ENCODE measurements at places on chromosomes 16 and 17.

DNA sequence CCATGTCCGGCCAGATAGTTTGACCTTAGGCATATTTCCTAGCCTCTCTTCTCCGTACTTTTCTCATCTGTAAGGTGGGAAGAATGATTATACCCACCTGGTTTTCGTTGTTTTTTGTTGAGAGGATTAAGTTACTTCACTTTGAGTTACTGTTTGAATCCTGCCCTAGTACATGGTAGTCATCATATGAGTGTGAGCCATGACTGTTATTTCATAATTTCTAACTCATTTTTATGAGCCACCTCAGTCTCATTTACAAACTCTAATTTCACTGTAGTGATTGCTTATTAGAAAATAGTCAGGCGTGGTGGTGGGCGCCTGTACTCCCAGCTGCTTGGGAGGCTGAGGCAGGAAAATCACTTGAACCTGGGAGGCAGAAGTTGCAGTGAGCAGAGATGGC is 45.1 kb downstream of the YPEL2 start:
- no peak for DNase-seq

DNA sequence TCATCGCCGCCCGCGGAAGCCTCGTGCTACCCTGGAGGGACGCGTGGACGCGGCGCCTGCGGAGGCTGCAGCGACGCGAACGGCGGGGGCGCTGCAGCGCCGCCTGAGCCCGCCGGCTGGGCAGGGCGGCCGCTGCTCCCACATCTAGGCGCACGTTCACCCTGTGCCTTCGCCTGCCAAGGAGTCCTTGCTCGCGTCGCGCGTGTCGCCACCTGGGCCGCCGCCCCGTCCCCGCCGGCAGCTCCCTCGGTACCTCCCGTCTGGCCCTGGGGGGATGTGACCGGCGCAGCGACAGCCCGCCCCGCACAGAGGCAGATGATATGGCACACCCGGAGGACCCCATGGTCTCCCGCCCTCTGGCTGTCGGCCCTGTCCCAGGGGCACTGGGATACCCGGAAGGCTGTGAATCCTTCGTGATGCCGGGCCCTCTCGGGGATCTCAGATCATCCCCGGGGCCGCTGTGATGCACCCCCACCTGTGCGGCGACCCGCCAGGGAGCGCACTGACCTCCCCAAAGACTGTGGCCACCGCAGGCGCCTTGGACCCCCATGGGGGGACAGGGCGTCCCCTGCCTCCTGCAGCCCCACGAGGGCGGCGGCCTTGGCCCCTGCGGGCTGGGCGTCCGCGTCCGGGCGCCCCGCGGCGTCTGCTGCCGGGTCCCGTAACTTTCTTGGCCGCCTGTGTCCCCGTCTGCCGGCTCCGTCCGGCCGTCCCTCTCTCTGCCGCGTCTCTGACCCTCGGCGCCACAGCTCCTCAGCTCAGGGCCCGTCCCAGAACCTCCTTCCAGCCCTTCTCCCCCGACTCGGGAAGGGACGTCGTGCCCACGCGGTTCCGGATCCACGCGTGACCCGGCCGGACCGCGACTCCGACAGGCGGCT is 689 bp upstream of the TBC1D24 start:
- DNase-seq = no peak

- DNase-seq = no peak
These were observed 72.7 kb downstream of the OMG start for GRCh38 chr17:31224366-31224765.

DNA sequence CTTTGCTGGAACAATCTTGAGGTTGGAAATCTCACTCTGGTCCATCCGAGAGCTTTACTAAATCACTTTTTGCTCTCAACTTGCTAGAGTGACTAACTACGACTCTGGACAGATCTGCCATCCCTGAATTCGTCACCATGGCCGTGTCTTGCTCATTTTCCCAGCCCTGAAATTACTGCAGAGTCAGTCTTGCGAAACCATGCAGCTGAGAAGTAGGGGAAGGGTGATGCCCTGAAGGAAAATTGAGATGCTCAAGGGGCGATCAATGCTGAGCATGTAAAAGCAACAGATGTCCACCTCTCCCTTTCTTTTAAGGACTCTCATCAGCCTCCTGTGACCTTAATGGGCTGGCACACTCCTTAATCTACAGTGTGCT is 18.8 kb downstream of the PCTP start:
- no peak for DNase-seq

DNA sequence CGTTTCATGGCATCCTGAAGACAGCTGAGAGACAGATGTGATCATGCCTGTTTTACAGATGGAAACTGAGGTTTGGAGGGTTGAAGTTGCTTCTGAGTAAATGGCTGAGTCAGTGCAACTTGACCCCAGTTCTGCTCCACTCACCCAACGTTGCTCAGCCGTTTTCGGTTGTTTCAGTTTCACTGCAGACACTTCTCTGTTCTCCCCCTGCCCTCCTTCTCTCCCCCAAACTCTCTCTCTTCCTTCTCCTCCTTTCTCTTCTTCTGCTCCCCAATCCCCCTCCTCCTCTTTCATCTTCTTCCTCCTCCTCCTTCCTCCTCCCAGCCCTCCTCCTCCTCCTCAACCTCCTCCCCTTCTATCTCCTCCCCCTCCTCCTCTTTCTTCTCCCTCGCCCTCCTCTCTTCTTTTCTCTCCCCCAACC is 9.4 kb upstream of the CEP20 start:
- no peak for DNase-seq

GRCh38 chr16:86354641-86355513 is 155.4 kb upstream of the FOXF1 start:
- DNase-seq = no peak

GRCh38 chr16:85316944-85317343 is 204.7 kb upstream of the CIBAR2 start:
- no peak for DNase-seq

DNA sequence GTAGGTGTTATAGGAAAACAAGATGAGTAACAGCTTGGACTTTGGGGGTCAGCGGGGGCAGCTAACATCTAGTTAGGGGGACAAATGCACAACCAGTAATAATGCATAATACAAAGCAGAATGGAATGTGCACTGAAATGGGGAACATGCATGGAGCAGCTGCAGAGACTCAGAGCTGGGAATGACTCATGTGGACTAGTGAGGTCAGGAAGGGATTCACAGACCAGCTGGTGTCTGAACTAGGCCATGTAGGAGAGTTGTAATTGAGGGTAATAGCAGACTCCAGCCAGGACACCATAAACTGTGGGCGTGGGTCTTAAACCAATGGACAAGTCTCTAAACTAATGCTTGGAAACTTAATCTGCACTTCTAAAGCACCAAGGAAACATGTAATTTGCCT is 176.8 kb upstream of the ASIC2 start:
- no peak for DNase-seq

- no peak for DNase-seq
These were observed 2.0 kb downstream of the CDH3 start for GRCh38 chr16:68646953-68647659.

- no peak for DNase-seq
These were observed 15.2 kb downstream of the IL4R start for GRCh38 chr16:27328937-27329336.

DNA sequence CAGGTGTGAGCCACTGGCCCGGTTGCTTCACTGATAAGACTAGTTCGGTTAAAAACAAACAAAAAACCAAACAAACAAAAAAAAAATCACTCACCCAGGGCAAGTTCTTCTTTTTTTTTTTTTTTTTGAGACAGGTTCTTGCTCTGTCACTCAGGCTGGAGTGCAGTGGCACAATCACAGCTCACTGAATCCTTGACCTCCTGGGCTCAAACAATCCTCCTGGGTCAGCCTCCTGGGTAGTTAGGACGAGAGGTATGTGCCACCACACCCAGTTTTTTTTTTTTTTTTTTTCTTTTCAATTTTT is 119.5 kb upstream of the CORO6 start:
- no peak for DNase-seq
